Ecto neural progenitor cell (in vitro differentiated cells): ENCODE measurements at places on chromosomes 3 and 15.

DNA sequence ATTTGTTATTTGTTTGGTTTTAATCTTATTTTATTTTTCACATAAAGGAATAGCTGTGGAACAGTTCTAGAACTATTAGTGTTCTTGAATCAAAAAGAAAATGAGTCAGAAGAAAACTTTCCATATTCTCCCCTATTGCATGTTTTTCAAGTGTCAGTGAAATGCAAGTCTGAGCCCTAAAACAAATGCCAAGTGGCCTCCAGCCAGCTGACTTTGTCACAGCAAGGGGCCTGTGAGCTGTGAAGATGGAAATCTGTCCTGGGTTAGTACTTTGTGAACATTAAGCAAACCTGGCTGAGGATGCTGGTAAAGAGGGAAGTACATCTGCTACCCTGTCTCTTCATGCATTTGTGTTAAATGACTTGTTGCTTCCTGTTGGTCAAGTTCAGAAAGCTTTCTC is 14.2 kb downstream of the LRRC49 start:
- no peak for DNase-seq

DNA sequence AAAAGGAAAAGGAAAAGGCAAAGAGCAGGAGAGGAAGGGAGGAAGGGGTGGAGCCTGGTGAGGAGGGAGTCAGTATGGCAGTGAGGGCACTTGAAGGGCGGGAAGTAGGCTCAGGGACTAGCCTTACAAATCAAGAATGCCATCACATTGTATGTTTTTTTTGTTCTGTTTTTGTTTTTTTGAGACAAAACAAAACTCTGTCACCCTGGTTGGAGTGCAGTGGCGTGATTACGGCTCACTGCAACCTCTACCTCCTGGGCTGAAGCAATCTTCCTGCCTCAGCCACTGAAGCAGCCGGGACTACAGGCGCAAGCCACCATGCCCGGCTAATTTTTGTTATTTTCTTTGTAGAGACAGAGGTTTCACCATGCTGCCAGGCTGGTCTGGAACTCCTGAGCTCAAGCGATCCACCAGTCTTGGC is 10.5 kb upstream of the PIK3CB start:
- DNase-seq: no peak

GRCh38 chr15:82828075-82828474 is 18.6 kb downstream of the WHAMM start:
- DNase-seq: no peak

GRCh38 chr15:95615436-95615835 is 715.1 kb upstream of the NR2F2 start:
- DNase-seq: no peak

- DNase-seq: no peak
Observed at GRCh38 chr15:98076021-98076816, 115.7 kb downstream of the ARRDC4 start.

DNA sequence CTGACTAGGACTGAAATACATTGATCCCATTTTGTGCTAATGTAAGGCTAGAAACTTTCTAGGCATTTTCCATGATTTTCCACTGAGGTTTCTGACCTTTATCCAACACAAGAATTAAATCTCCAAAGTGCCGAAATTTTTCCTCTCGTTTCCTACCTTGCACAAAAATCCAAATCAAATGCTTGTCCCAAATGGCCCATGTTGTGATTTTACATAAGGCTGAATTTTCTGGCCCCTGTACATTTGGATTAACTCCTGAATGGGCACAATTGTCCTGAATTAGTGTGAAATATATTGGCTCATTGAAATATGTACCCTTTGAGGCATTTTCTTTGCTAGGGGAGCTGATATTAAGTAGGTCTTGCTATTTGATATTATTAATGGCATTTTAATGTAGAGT is 105.6 kb upstream of the CBLB start:
- DNase-seq: no peak

- no peak for DNase-seq
Observed at GRCh38 chr3:122787872-122788271, 5.8 kb downstream of the HSPBAP1 start.

DNA sequence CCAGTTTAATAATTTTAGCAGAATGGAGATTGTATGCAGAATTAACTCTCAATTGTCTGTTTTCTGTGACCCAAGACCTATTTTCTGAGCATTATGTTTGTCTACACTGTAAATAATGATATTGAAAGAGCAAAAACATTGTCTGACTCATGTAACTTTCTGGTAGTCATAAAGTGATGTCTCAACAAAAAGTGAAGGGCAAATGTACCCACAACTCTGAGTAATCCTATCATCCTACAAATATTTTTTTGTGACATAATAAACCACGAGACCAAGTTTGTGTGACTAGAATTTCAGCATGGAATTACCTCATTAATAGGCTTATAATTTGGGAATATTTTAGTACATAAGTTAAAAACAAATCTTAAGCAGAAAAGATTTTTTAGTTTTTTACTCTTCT is 15.4 kb upstream of the ABHD10 start:
- DNase-seq: no peak

GRCh38 chr3:117580806-117581205 is 871.2 kb downstream of the TUSC7 start:
- DNase-seq: no peak

GRCh38 chr15:47158573-47158972 is 558.7 kb upstream of the SEMA6D start:
- no peak for DNase-seq

- no peak for DNase-seq
Observed at GRCh38 chr15:39539466-39539865, 41.4 kb upstream of the THBS1 start.

GRCh38 chr3:160540551-160540950 is 24.8 kb downstream of the KPNA4 start:
- no peak for DNase-seq

- DNase-seq: peak; percentile 32
Observed at GRCh38 chr15:31264559-31265089, 62.0 kb upstream of the KLF13 start.

GRCh38 chr3:101931081-101931480 is 81.8 kb downstream of the NFKBIZ start:
- DNase-seq: no peak

- DNase-seq: peak; percentile 89
Observed at GRCh38 chr15:64905119-64905831, 6.4 kb upstream of the ANKDD1A start.

GRCh38 chr3:51620543-51620942 is 50.5 kb upstream of the TEX264 start:
- no peak for DNase-seq

GRCh38 chr3:184583578-184584451 is 22.2 kb downstream of the EPHB3 start:
- peak; percentile 74 for DNase-seq

GRCh38 chr15:51374131-51374530 is 32.7 kb downstream of the GLDN start:
- no peak for DNase-seq

- no peak for DNase-seq
Observed at GRCh38 chr15:77221174-77221573, 150.3 kb upstream of the TSPAN3 start.

- no peak for DNase-seq
Observed at GRCh38 chr15:69128667-69129311, 31.6 kb upstream of the GLCE start.

DNA sequence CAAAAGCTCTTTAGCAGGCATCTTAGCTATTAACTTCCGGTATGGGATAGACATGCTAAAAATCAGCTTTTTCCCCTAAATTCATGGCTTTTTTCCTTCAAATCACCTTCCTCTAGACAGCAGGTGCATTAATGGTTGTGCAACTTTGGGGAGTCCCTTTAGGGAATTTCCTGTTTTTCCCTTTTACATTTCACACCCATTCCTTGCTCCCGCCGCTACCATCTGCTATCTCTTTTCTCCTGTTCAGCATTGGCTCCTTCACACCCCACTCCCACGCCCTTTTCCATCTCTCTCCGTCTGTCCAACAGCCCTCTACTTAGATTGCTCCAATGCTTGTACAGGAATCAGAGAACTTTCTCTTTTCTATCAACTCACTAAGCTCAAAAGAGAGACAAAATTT is 43.4 kb downstream of the FEZF2 start:
- no peak for DNase-seq

- DNase-seq: no peak
Observed at GRCh38 chr3:178537122-178537705, 978 bp downstream of the KCNMB2 start.

- no peak for DNase-seq
Observed at GRCh38 chr3:195462308-195462610, 19.4 kb upstream of the ACAP2 start.

- DNase-seq: no peak
Observed at GRCh38 chr15:89346516-89347231, 12.1 kb upstream of the POLG start.
